Fibroblast of skin of left biceps (primary cell): ENCODE measurements at places on chromosomes 4 and X.

DNA sequence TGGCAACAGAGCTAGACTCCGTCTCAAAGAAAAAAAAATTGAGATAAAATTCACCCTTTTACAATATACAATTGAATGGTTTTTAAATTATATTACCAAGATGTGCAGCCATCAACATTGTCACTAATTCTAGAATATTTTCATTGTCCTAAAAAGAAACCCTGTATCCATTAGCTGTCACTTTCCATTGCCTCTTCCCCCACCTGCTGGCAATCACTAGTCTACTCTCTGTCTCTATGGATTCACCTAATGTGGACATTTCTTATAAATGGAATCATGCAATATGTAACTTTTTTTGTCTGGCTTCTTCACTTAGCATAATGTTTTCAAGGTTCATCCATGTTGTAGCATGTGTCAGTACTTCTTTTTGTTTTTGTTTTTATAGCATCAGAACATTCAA, 20.8 kb downstream of the ABHD18 start:
- no peak for DNase-seq

DNA sequence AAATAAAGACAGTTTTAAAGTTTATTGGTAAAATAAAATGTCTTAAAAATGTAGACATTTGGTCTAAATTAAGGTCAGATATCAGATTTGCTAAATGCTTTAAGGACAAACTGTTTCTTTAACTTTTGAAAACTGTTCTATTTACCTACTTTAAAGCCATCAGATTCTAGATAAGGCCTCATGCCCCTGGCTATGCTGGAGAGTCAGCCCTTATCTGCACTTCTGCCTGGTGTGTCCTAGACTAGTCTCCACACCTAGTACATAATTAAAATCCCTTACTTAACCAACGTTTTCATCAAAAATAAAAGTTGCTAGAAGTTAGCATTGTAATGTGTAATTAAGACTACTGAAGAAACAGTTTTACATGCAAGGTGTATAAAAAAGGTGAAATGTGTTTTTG, 25.6 kb downstream of the HSD17B11 start:
- no peak for DNase-seq

GRCh38 chr4:27154706-27155105, 294.1 kb downstream of the STIM2 start:
- peak; percentile 58 for DNase-seq

DNA sequence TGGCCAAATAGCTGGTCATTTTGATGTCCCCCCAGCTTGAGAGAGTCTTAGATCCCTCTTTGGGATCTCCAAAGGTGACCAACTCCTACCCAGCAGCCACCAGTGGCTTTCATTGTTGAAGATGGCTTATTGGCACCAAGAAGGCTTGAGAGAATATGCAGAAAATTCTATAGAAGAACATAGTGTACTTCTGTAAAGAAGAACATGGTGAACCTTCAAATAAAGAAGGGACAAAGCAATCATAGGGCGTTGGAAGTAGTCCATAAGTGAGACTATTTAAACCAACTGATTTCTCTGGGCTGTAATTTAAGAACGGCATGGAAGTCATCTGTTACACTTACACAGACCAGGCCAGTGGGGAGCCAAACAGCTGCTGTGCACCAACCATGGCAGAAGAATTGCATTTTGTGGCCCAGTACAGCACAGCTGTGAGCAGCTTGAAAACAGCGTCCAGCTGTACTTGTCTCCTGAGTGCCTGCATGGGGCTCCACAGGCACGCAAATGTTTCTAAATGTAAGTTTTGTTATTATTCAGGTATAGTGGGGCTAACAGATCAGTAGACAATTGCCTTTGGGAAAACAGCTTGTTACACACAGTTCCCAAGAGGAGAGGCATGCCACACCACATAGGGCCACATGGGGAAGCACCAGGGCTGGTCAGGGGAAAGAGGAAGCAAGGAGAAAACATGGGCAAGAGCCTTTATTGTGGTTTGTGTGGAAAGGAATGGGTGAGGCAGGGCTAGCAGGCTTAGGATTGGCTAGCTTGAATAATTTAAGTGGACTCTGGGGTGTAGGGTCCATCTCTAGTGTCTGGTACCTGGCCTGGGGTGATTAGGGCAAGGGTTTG, 125.0 kb downstream of the ARHGAP6 start:
- DNase-seq = no peak

DNA sequence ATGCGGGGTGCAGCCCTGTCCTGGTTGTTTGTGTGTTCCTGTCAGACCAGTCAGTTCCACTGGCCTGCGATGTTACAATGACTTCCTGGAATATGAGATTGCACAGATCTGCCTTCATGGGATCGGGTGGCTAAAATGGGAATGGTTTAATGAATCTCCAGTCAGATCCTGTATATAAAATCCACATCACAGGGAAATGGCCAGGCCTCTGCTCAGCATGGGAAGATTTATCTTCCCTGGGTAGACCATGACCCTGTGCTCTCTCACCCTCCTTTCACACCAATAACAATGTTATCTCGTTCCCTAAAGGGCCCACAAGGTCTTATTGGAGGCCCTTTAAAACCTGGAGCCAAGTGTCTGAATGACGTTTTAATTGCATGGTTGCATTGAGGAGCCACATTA, 307.4 kb downstream of the RAB28 start:
- DNase-seq = no peak

GRCh38 chr4:74364652-74365491, at the start of gene EREG:
EREG (plus strand) TSS chr4:74365145; CDS start chr4:74365309, 164 bp downstream.
- no peak for DNase-seq

DNA sequence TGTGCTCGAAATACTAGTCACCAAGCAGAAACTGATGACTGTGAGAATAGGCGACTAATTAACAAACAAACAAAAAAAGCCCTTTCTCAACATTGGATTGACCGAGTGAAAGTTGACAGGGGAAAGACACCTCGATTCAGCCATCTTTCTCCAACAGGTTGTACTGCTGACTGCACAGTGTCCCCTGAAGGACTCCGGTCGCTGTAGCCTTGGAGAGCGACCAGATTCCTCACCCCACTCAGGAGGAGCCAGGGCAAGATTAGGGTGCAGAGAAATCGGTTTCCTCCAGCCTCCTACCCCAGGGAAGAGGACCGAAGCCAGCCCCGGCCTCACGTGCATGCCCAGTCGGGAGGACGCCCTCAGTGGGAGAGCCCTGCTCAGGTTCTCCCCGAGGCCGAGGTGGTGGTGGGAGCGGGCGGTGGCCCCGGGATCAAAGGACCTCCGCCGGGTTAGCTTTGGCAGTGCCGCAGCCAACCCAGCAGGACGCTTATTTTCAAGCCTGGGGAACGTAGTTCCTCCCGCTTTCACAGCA, 1.1 kb upstream of the RAP1GDS1 start:
- no peak for DNase-seq

GRCh38 chr4:53487766-53488165, 103.5 kb downstream of the LNX1 start:
- DNase-seq = no peak

GRCh38 chr4:139438141-139438540, 15.8 kb upstream of the RAB33B start:
- DNase-seq = no peak
